ENCODE measurements at places on chromosomes 11 and 22. TPM values are rescaled to one million over a fixed set of nuclear protein-coding genes. Genes with fewer than 3 reads are reported as not detected.

SLC22A9 gene
- total RNA-seq, result not detected

MYO18B gene
- not detected for total RNA-seq

HOATZ gene
- total RNA-seq, result not detected

SORL1 gene
- total RNA-seq, result 67.1 TPM

DERL3 gene
- 1.9 TPM for total RNA-seq

SHISAL1 gene
- total RNA-seq, result 0.03 TPM

EFCAB6 gene
- 0.24 TPM for total RNA-seq

ALG12 gene
- 12.7 TPM for total RNA-seq

ART1 gene
- not detected for total RNA-seq

DNA sequence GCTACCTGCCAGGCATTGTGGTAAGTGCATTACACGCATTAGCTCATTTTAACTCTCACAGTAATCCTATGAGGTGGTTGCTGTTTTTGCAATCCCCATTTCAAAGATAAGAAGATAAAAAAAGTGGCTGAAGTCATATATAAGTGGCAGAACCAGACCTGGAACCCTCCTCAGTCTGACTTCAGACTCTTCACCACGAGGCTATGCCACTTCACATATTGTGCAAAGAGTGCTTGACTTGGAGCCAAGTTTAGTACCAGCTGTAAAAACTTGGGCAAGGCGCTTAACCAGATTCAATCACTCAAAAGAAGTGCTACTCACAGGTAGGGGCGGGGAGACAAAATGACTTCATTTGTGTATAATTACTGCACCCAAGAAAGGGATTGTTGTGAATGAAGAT lies 15.3 kb downstream of the BPIFC start:
- no peak for DNase-seq

- DNase-seq, result no peak
These were observed 11.6 kb downstream of the RIBC2 start for GRCh38 chr22:45425101-45425500.

- peak; percentile 76 for DNase-seq
These were observed 1.1 kb downstream of the RRM1 start for GRCh38 chr11:4095509-4096230.

GRCh38 chr11:62401356-62401755 lies 17.5 kb upstream of the SCGB1A1 start:
- no peak for DNase-seq

DNA sequence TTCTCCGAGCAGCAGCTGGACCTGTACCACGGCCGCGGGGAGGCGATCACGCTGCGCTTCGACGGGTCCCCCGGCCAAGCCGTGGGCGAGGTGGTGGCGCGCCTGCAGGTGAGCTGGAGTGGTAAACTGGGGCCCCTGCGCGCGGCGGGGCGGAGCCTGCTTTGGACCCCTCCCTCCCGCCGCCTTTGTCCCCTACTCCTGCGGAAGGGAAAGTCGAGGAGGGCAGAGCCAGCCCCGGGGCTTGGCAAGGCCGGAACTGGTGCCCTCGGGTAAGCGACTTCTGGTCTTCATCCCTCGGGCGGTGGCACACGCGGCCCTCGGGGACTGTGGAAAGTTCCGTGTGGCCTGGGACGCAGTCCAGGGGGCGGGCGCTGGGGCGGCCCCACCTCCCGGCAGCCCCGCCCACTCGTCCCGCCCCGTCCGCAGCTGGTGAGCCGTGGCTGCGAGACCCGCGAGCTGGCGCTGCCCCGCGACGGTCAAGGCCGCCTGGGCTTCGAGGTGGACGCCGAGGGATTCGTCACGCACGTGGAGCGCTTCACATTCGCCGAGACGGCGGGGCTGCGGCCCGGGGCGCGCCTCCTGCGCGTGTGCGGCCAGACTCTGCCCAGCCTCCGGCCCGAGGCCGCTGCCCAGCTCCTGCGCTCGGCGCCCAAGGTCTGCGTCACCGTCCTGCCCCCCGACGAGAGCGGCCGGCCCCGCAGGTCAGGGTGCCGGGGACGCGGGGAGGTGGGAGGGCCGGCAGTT lies 9.2 kb downstream of the SIPA1 start:
- DNase-seq, result peak; percentile 9

DNA sequence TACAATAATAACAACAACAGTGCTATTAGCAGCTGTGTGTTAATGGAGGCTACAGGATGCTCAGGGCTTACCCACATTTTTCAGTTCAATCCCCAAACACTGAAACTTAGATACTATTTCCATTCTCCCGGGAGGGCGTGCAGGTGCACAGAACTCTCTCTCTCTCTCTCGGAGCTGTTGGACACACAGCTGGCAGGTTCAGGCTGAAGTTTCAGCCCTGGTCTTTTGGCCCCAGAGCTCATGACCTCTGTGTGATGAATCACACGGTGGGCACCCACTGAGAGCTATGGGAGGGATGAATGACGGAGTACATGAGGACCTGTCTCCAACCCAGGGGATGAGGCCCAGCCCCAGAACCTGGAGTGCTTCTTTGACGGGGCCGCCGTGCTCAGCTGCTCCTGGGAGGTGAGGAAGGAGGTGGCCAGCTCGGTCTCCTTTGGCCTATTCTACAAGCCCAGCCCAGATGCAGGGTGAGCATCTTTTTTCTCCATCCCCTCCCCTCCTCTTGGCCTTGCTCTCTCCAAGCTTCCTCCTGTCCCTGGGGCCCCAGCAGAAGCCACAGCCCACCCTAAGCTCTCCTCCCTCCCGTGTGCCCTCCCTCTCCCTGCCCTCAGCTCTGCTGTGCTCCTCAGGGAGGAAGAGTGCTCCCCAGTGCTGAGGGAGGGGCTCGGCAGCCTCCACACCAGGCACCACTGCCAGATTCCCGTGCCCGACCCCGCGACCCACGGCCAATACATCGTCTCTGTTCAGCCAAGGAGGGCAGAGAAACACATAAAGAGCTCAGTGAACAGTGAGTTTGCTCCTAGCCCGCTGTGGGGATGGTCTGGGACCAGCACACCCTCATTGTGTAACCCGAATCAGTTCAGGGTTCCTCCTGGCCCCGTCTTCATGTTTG lies 16.9 kb downstream of the CSF2RB start:
- DNase-seq, result no peak

- DNase-seq, result no peak
These were observed 20.2 kb downstream of the CLTCL1 start for GRCh38 chr22:19271273-19271855.

DNA sequence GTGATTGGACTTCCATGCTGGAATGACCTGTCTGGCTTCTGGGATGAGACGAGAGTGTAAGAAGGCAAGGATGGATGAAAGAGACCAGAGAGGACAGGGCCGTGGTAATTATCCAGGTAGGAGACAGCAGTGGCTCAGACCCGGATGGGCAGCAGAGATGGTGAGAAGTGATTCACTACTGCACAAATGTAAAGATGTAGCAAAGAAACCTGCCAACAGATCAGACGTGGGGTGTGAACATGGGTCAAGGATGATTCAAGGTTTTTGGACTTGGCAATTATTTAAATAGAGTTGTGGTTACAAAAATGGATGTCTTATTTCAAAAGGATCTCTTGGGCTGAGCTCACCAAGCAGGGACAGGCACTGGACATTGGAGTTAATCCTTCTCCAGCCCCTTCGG lies 32.7 kb downstream of the RIBC2 start:
- DNase-seq, result no peak

GRCh38 chr11:8369592-8370205 lies 106.0 kb upstream of the LMO1 start:
- DNase-seq, result no peak

- DNase-seq, result no peak
These were observed 101.0 kb downstream of the ME3 start for GRCh38 chr11:86571273-86571948.

Measured in foreskin keratinocyte (primary cell).